H7 (cell line): ENCODE measurements at places on chromosomes 5 and 9. TPM values are rescaled to one million over a fixed set of nuclear protein-coding genes. Genes with fewer than 3 reads are reported as not detected.

Gene PCAT7
- 1.3 and 2.3 TPM in 2 replicates for total RNA-seq

Gene CNTFR
- 26.6 and 43.2 TPM in 2 replicates for total RNA-seq

Gene PCDHB11
- total RNA-seq: 0.03 and 0.18 TPM in 2 replicates

Gene TAF11L5
- not detected in 2 replicates for total RNA-seq

Gene WDR70
- total RNA-seq: 28.0 and 34.7 TPM in 2 replicates

Gene ANKRD18B
- total RNA-seq: 4.9 and 14.4 TPM in 2 replicates

Gene SLC46A2
- total RNA-seq: not detected in 2 replicates

Gene MAP3K1
- 18.9 and 21.2 TPM in 2 replicates for total RNA-seq

Gene ENG
- total RNA-seq: 1.4 and 1.8 TPM in 2 replicates

GRCh38 chr9:119318371-119318770 lies 50.9 kb downstream of the BRINP1 start:
- peak; percentile 42 for DNase-seq

DNA sequence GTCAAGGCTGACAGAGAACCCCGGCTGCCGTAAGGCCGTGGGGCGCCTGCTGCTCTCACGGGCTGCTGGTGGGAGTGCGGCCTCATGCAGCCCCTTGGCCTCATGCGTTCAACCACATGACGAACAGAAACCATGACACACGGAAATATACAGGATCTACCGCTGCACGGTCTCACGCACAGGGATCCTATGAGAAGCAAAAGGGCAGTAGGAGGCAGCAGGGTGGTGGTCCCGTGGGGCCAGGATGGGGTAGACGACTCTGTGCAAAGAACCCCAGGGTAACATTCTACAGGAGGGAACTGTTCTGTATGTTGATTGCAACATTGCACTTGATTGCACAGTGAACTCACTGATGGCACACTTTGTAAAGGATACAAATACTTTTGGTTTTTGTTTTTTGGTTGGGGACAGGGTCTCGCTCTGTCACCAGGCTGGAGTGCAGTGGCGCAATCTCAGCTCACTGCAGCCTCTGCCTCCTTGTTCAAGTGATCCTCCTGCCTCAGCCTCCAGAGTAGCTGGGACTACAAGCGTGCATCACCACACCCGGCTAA lies 51.6 kb downstream of the NACC2 start:
- DNase-seq: peak; percentile 52

- no peak for DNase-seq
Measured at GRCh38 chr5:14668181-14668591, 3.7 kb downstream of the OTULIN start.

DNA sequence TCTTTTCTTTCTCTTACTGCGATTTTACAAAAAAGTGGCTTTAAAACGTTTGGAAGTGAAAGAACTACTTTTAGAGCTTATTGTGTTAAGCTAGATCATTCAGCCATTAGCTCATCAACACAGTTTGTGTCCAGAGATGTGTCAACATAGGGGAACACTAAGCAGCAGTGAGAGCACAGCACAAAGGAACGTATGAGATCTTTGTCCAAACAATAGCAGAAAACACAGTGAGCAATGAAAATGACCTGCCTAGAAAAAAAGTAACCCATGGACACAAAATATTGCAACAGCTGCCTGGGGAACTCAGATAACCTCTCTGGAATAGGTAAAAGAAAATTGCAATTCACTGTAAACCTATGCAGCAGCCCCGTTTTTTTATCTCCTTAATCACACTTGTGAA lies 372.5 kb downstream of the ARHGEF28 start:
- no peak for DNase-seq

- DNase-seq: no peak
Measured at GRCh38 chr5:37375091-37375490, 4.0 kb upstream of the WDR70 start.

GRCh38 chr9:75149841-75150241 lies 61.5 kb downstream of the OSTF1 start:
- DNase-seq: no peak

GRCh38 chr5:37837414-37838032 lies 2.3 kb downstream of the GDNF start:
- peak; percentile 83 for DNase-seq

- no peak for DNase-seq
Measured at GRCh38 chr5:29002481-29002880, 1964.1 kb upstream of the CDH9 start.

DNA sequence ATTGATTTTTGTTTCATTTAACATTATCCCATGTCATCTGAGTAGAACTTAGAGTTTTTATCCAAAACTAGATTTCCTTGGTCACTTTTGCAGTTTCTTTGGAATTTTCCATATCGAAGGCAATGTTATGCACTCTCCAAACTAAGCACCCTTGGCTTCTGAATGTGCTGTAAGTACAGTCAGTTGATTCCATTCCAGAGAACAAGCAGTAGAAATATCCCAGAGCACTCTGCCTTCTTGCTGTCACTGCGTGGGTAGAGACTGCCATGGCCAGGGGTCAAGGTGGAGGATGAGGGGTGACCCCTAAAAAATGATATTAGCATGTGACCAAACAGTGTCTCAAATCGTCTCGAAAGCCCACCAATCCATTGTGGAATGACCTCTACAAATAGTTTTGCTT lies 36.2 kb downstream of the PIP5K1B start:
- DNase-seq: no peak

DNA sequence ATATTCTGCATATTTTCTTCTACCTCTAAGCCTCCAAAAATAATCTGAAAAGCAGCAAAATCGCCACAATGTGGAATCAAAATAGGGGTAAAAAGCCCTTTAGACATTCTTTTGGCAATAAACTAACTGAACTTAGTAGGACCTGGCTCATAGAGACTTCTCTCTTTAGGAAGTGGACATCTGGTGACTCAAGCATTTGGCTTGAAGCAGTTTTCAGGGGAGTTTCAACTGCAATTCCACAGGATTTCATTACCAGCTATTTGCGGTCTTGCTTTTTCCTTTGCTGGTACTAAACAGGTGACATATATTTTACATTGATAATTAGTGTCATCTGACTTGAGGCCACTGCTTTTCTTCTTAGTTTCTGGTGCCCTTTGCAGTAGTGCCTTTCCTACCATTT lies 173.2 kb upstream of the FBN2 start:
- DNase-seq: no peak

- no peak for DNase-seq
Measured at GRCh38 chr9:4494332-4494731, 4.1 kb downstream of the SLC1A1 start.

GRCh38 chr5:1031306-1031959 lies 22.8 kb downstream of the NKD2 start:
- peak; percentile 61 for DNase-seq

DNA sequence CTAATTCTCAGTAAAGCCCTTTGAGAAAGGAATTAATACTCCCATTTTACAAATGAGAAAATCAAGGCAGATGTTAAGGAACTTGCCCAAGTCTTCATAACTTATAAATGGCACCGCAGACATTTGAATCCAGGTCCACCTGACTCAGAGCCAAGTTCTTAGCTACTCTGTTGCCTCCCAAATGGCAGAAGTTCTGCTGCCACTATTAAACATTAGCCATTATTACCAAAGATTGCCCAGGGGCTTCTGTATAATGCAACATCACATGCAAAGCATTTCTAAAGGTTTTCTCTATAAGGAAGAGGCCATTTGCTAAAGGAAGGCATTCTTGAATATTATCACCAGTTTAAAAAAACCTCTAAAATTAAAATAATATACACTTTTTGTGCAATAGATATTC lies 28.3 kb downstream of the TPD52L3 start:
- DNase-seq: no peak

GRCh38 chr5:15897656-15898055 lies 281.9 kb downstream of the MARCHF11 start:
- DNase-seq: no peak

DNA sequence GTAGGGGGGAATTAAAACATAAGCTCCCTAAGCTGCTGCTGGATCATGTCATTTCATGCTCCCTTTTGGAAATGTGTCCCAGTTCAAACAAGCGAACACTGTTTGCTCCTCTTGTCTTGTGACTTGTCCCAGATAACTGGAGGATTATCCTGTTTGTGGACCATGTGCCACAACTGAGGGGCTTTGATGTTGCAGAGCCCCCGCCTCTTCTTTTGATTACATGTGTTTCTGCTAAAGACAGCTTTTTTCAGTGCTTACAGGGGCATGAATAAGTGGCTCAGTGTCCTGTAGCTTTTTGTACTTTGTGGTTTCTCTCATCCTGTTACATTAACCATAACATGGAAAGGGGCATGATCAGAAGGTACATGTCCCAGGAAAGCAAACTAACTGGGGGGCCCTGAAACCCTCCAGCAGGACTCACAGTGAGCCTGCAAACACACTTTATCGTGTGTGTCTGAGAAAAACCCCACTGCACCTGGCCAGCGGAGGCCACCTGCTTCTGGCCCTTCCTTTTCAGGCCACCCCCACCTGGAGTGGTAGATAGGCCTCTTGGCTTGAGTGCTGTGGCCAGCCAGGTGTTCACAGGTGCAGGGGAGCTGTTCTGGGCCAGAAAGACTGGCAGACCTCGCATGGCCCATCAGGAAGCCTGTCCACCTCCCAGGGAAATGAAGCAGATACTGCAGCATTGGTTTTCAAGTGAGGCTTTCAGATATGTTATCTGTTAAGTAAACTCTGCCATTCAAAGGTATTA lies 285.6 kb downstream of the FANCC start:
- DNase-seq: no peak

DNA sequence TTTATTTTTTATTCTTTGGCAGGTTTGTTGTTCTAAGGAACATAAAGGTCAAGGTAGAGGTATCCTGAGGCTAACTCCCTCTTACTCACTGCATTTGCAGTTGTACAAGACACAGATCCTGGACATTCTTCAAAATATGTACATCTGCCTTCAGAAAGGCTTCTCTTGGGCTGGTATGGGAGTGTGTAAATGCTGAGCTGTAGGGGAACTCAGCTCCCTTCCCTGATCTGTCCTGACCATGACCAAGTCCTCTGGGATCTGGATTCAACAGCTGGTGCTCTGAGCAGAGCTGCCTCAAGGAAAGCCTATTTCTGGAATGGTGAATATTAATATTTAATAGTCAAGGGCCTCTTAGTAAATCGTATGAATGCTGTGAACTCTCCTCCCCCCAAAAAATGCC lies 117.4 kb downstream of the PRKACG start:
- no peak for DNase-seq

GRCh38 chr9:13078164-13078563 lies 201.3 kb downstream of the MPDZ start:
- DNase-seq: no peak
